Renal cortex interstitium (tissue), 15 donors: ENCODE measurements at places on chromosomes 13 and 19. TPM values are rescaled to one million over a fixed set of nuclear protein-coding genes. Genes with fewer than 3 reads are reported as not detected.

DNA sequence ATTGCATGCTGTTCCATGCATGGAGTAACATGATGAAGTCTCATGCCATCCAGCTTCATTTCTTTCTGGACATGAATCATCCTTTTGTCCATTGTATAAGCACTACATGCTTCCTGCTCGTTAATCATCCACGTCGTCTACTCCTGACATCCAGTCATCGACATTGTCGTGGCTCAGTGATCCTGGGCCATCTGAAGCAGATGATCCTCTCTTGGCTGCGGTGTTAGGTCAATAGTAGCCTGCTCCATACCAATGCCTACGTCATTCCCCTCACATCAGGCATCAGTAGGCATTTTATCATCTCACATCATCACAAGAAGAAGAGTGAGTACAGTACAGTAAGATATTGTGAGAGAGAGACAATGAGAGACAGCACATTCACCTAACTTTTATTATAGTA lies 7.9 kb upstream of the MYO16 start:
- no peak for DNase-seq

DNA sequence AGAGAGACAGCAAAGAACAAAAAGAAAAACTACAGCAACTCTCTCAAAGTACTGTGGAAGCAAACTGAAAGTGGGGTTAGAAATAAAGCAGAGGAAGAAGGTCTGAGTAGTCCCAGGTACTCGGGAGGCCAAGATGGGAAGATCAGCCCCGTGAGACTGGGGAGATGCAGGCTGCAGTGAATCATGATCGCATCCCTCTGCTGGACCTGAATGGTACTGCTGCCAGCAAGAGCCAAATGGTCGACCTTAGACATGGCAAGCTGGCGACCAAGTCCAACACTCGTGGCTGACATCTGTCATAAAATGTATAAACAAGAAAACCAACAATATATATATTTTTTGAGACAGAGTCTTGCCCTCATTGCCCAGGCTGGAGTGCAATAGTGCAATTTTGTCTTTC lies 33.7 kb upstream of the ZNF724 start:
- no peak for DNase-seq

GRCh38 chr19:10402441-10403038 lies 802 bp downstream of the CDC37 start:
- DNase-seq, result no peak

DNA sequence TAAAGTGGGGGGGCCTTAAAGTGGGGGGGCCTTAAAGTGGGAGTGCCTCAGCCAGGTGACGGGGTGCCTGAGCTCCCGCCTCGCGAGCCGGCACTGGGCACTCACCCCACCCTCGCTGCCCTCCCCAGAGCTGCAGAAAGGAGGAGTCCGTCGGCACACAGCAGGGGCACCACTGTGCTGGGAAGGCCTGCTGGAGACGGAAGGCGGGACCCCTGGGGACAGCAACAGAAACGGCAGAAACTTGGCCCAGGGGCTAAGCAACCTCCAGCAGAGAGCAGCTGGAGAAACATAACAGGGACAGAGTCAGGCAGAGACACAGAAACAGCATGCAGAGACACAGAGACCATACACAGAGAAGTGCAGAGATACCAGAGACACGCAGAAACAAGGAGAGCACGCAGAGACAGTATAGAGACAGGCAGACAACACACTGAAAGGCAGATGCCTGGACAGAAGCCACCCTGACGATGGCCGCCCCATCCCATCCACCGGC lies 7.9 kb downstream of the CFD start:
- no peak for DNase-seq

DNA sequence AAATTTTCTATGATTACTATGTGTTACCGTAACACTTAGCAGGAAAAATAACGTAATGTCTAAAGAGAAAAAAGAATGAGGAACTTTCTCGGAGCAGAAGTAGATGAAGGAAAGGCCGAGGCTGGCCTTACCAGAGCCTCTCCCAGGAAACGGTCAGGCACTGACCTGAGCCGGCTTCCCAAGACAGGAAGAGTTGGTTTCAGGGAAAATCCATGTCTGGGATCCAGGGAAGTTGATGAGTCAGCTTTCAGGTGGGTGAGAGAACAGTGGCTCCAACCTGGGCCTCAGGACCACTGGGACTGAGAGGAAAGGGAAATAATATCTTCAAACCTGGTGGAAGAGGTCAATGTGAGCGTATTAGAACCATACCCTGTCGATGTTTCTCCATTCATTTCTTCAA lies 93.3 kb upstream of the UBL3 start:
- no peak for DNase-seq

DNA sequence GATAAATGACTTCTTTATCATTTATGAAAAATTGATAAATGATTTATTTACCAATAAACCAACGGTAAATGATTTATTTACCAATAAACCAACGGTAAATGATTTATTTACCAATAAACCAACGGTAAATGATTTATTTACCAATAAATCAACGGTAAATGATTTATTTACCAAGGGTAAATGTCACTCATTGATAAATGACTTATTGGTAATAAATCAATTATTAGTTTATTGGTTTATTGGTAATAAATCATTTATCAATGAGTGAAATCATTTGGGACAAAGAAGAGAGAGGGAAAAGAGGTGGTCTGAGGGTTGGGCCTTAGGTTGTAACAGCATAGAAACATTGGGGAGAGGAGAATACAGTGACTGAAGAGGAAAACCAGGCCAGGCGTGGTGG lies 21.5 kb downstream of the VAV1 start:
- no peak for DNase-seq

- DNase-seq, result no peak
These were observed 40.7 kb upstream of the N4BP2L1 start for GRCh38 chr13:32468502-32469142.

DNA sequence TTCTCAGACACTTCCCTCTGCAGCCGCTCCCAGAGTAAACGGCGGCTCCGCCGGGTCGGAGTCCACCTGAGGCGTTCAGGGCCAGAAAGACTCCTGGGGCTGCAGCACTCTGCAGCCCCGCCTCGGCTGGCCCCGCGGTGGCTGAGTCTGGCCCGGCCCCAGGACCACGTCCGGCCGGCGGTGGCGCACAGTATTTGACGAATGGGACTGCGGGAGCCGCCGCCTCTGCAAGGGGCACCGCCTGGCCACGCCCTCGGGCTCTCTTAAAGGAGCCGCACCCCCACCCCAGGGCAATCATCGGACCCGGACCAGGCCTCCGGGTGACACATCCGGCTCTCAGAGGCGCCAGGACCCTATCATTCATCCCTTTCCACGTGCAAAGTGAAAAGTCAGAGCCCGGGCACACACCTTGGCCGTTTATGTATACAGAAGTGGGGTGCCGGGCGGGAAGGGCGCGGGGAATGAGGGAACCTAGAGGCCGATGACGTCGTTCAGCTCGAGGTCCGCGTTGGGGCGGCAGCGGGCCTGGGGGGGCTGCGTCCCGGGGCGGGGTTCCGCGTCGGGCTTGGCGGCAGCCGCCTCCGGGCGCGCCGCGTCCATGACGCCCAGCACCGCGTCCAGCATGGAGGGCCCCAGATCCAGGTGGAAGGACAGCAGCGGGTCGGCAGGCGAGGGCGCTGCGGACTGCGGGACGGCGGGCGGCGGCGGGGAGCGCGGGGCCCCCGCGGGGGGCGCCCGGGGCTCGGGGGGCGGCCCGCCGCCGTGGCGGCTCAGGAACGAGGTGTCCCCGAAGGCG lies 1.2 kb upstream of the LENG9 start:
- no peak for DNase-seq

- no peak for DNase-seq
These were observed 22.4 kb upstream of the EBI3 start for GRCh38 chr19:4206818-4207484.

GRCh38 chr19:1064661-1065605 lies 2.0 kb upstream of the ARHGAP45 start:
- no peak for DNase-seq

DNA sequence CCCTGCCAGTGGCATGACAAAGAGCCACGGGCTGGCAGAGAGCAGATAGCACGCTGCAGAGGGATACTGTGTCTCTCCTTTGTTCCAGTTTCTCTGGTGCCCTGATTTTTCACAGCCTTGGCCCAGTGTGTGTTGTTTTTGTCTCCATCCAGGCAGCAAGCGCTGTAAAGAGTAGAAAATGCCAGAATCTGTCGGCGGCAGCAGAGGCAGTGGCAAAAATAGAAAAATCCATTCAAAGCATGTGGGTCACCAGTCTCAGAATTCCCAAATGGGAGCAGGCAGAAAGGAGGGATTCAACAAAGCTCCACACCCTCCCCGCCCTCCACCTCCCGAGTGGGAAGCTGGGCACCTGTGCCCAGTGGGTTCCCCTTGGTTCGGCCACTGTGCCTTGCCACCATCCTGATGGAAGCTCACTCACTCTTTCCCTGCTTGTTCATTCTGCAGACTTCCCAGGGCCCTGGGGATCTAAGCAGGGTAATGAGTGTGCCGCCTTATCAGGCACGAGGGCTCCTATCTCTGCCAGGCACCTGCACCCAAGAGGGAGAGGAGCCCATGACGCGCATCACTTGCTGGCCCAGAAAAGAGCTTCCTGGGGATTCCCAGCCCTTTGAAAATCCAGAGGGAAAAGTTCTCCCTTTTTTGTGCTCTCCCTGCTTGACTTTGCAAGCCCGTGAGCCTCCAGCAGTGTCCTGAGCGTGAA lies 416.9 kb downstream of the IRS2 start:
- no peak for DNase-seq

DNA sequence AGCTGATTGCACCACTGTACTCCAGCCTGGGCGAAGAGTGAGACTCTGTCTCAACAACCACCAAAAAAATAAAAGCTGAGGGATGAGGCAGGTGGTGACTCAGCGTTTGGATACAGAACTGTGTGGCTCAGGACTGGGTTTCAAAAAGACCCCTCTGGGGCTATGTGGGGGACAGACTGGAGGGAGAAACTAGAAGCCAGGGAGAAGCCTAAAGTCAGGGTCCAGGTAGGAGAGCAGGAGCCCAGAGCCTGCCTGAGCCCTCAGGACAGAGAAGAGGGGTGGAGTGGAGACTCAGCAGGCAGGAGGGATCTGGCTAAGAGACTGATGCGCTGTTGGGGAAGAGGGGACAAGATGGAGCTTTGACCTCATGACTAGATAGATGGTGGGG lies 1.8 kb upstream of the CD37 start:
- DNase-seq, result no peak

DNA sequence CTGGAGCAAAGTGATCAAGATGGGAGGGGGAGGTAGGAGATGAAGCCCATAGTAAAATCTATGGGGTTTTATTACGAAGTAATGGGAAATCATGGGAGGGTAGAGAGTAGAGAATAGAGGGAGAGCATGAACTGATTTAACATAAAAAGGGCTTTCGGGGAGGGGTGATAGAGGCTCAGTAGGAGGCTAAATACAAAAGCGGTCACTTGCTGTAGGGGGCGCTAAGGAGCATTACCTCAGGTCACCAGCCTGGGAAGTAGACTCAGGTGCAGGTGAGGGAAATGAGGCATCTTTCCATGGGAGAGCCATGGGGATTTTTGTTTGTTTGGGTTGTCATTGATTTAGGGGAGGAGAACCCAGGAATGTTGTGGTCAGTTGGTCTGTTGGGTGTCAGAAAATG lies 14.1 kb downstream of the KRTDAP start:
- DNase-seq, result no peak

- no peak for DNase-seq
These were observed 114.2 kb downstream of the RAP2A start for GRCh38 chr13:97548138-97548537.

Gene RFPL4A
- not detected for polyA plus RNA-seq

Gene UPF1
- 63.6 TPM for polyA plus RNA-seq

Gene IZUMO2
- not detected for polyA plus RNA-seq

Gene KBTBD6
- polyA plus RNA-seq, result 19.3 TPM
